ENCODE measurements at places on chromosomes 2 and 18. TPM values are rescaled to one million over a fixed set of nuclear protein-coding genes. Genes with fewer than 3 reads are reported as not detected.
A peak's percentile ranks its signal among the peaks of the same experiment; 100 is the strongest.

- no peak for DNase-seq
Measured at GRCh38 chr18:59022167-59022945, 117.3 kb upstream of the SEC11C start.

BOD1L2 gene
- total RNA-seq, result not detected

DNA sequence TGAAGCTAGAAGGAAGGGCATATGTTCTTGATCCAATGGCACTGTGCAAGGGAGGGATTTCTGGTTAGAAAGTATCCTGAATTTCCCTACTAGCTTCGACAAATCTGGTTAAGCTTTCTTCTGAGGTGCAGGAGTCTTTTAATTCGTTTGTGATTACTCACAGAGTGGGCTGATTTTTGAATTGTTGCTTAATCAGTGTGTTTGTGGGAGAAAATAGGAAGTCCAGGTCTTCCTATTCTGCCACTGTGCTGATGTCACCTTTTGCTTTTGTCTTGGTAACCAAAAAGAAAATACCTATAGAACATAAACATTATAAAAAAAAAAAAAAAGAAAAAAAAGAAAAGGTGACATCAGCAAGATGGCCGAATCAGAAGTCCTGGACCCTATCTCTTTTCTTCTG, 1008.6 kb downstream of the TSN start:
- no peak for DNase-seq

- no peak for DNase-seq
Measured at GRCh38 chr2:85911097-85911496, 22.3 kb upstream of the ST3GAL5 start.

THSD7B gene
- not detected for total RNA-seq

GRCh38 chr2:120989512-120990441, 254.1 kb downstream of the GLI2 start:
- DNase-seq, result no peak

GRP gene
- not detected for total RNA-seq

SLC4A5 gene
- not detected for total RNA-seq

- peak; percentile 30 for DNase-seq
Measured at GRCh38 chr18:60684843-60685513, 312.4 kb upstream of the MC4R start.

SRD5A2 gene
- not detected for total RNA-seq

- no peak for DNase-seq
Measured at GRCh38 chr18:76388891-76389423, 106.1 kb downstream of the ZNF516 start.

GRCh38 chr2:170310876-170311502, 133.0 kb downstream of the MYO3B start:
- peak; percentile 9 for DNase-seq

Data from Daoy (cell line).